ENCODE measurements at places on chromosomes 1 and 21.

GRCh38 chr21:14538483-14538882 lies 7.6 kb downstream of the SAMSN1 start:
- DNase-seq = no peak

- no peak for DNase-seq
These were observed 174.8 kb downstream of the TNFSF18 start for GRCh38 chr1:172875892-172876291.

DNA sequence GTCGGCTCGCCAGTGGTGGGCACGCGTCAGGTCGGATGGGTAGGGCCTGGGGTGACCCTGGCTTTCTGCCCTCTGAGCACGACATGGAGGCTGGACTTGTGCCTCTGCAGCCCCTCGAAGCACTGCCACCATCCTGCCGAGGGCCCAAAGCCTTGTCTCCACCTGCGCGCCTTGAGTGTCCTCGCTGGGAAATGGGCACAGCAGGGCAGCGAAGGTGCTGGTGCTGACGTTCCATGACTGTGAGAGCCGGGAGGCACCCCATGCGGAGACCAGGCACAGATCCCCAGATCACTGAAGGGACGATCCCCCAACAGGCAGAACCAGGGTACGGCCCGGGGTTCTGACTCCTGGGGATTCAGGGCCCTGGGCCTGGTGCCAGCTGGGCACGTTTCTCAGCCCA lies 60.3 kb downstream of the SIK1 start:
- DNase-seq = no peak

DNA sequence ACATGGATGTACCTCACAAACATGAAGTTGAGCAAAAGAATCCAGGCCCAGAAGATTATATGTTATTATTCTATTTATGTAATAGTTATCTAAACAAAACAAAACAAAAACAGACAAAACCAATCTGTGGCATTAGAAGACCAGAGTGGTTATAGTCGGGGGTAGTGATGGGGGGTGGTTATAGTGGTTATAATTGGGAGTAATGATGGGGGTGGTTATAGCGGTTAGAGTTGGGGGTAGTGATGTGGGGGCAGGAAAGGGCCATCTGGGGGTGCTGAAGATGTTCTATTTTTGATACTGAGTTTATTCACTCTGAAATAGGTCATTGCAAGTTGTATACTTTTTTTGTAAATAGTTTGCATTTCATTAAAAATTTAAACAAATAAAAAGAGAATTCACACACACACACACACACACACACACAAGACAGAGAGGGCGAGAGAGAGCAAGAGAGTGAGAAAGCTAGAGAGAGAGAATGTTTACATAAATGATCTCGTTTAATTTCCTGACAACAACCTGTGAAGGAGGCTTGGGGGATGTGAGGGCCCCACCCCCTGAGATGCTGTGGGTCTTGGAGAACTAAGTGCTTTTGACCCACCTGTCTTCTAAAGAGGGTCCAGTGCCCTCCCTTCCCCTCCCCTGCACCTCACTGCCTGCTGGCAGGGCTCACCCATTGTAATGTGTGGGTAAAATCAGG lies 37.4 kb downstream of the RHOU start:
- DNase-seq = no peak

DNA sequence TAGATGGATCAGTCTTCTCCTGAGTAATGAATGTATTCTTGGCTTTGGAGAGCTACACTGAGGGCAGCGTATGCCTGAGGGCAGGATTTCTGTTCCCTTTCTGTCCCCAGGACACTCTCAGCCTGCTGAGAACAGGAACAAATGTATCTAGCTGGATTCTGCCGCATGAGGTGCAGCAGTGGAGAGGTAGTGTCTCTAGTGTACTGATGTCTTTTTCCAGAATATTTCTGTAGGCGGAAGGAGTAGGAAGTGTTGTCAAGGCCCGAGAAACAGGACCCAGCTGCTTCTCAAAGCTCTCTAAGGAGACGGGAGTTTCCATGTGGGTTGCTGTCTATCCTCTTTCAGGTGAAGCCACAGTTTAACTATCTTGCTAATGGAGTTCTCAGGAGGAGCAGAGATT lies 65.5 kb downstream of the MT1HL1 start:
- no peak for DNase-seq

DNA sequence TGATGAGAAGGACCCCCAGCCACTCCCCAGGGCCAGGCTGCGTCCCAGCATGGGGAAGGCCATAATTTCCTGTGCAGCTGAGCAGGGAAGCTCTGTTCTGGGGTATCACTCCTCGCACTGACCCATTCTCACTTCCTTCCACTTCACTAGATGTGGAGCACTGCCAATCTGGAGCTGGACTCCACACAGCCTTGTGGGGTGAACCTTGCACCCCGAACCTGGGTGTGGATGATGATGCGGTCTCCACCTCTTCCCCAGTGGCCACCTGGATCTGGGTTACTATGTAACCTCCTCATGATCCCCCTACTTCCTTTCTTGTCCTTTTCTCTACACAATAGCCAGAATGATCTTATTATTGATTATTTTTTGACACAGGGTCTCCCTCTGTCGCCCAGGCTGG lies 36.7 kb downstream of the CTNNBIP1 start:
- no peak for DNase-seq

DNA sequence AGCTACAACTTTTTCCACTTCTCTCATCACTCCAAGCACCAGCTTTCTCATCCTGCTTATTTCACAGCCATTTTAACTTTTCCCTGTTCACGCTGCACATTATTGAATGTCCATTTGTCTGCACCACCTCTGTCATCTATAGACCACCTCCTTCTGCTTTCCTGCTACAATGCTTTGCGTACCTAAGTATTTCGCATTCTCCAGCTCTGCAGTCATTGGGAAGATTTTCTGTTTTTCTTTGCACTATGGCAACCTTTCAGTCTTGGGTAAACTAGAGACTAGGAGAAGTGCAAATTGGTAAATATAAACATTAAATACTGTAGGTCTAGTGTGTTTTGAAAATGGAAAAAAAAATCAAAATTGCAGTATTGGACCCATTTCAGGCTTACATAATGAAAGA lies 835 bp downstream of the CCDC30 start:
- no peak for DNase-seq

- DNase-seq = no peak
These were observed 8.8 kb downstream of the CCDC24 start for GRCh38 chr1:44000122-44000665.

DNA sequence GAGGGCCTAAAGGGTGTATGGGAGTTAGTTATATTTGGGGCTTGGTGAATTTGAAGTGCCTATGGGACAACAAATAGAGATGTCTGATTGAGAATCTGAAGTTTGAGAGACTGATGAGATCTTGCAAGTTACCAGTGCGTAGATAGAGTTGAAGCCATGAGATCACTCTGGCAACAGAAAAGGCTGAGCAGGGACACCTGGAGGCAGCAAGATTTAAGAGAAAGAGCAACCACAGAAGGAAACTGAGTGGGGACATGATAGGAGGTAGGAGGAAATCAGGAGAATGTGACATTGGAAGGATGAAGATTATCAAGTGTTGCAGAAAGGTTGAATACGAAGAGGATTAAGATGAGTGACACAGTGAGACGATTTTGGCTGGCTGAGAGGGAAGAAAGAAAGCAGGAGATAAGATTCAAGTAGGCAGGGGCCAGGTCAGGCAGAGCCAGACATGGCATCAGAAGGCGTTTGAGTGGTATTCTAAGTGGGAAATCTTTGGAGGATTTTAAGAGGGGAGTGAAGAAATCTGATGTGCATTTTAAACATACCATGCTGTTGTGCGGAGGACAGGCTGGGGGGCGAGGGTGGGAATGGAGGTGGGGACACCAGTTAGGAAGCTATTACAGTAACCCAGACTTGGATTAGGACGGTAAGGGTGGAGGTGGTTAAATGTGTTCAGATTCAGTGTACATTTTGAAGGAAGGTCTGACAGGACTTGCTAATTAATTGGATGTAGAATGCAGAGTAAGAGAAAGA lies 3.0 kb upstream of the MPL start:
- DNase-seq = no peak

GRCh38 chr21:17548262-17548661 lies 35.4 kb downstream of the CXADR start:
- no peak for DNase-seq

GRCh38 chr1:110449661-110450651 lies 993 bp upstream of the PROK1 start:
- no peak for DNase-seq

DNA sequence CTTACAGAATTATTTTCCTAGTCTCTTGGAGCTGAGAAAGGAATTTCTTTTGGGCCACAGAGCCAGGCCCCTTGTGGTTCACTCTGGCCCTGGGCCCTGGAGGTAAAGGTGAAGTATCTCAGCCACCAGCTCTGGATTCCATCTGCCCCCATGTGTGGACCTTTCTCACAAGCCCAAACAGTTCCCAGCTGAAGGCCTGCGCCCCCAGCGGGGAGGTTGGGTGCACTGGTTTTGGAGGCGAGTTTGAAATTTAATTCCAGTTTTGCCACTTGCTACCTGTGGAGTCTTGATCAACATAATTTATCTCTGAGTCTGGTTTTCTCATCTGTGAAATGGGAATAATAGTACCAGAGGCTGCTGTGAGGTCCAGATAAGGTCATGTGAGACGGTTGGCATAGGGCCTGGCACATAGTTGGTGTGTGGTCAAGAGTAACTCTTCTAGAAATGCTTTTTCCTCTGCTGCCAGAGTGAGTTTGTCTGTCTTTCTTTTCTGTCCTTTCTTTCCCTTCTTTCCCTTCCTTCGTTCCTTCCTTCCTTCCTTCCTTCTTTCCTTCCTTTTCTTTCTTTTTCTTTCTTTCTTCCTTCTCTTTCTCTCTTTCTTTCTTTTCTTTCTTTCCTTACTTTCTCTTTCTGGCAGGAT lies 6.1 kb downstream of the AGTRAP start:
- DNase-seq = no peak

- no peak for DNase-seq
These were observed 277.2 kb downstream of the KCTD3 start for GRCh38 chr1:215844266-215844665.

DNA sequence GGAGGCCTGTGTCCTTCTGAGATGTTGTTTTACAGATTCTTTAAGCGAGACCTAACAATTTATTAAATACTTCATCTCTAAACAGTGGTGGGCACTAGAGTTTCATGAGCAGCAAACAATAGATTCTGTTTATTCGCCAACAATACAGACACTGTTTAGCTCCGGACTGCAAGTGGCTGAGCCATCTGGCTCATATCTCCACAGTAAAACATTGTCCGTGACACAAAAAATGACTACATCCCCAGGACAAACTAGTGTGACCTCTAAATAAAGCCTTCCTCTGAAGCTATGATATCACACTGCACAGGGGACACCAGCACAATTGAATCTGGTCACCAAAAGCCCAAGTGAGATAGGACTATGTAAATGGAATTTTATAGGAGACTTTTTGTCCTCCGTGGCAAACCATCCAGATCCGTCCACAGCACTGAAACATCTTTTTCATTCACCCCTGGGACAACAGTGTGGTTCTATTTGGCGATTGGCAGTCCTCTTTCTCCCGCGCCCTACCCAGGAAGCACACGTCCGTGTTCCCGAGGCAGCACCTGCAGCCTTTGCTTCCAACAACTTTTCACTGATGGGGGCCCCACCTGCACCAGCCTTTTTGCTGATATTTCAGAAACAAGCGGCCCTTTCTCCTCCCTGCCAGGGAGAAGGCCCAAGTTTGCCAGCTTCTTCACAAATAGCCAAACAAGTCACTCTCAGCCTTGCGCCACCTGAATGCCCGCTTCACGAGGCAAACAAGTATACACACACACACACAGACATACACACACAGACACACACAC lies 47.4 kb downstream of the OLIG1 start:
- DNase-seq = no peak

- no peak for DNase-seq
These were observed 2.0 kb downstream of the CR1 start for GRCh38 chr1:207497941-207498340.

- DNase-seq = no peak
These were observed 88.5 kb upstream of the CD34 start for GRCh38 chr1:207999274-207999915.

- peak; percentile 90 for DNase-seq
These were observed 126.0 kb upstream of the IPO9 start for GRCh38 chr1:201702936-201703335.

DNA sequence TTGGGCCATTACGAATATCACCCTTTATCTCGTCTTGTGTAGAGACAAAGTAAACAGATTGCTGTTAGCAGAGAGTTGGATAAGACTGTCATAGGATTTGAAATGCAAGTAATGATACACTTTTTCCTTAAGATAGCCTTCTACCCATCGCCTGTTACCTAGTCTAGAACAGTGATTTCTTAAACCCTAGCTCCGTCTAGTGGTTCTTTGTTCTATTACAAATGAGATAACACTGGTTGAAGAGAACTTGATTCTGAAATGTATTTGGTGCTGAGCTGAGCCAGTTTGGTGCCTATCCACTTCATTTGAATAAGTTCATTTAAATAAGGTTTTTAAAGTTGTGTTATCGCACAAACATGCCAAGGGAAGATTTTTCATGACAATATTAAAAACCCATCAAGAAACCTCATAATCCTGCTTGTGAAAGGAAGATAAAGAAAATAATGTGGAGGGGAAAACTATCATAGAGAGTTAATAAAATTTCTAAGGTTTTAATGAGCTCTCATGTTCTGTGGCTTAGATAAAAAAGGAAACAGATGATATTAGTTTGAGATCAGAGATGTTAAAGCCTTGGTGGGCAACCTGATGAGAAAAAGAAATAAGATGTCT lies 1.5 kb upstream of the KCNH1 start:
- DNase-seq = no peak

DNA sequence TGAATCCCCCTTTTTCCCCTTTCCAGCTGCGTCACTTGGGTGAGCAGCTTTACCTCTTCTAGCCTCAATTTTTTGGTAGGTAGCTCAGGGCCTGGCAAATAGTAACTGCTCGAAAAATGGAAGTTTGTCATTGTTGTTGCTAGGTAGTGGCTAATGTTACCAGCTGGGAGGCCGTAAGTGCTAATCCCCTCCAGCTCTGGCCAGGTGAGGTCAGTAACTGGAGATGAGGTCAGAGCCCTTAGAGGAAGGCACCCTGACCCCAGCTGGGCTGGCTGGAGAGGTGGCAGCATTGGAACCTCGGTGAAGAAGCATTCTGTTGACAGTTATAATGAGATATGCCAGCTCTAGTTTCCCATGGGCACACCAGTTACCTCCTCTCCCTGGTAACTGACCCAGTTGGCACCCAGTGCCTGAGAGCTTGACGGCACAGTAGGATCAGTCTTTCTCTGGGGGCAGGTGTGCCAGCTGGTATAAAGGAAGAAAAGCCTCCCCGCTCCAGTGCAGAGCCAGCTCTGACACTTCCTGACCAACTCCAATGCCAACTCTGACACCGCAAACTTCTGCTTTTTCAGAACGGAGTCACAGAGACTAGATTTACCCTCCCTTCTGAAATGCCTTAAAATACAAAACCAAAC lies 35.0 kb upstream of the SLC2A1 start:
- no peak for DNase-seq

DNA sequence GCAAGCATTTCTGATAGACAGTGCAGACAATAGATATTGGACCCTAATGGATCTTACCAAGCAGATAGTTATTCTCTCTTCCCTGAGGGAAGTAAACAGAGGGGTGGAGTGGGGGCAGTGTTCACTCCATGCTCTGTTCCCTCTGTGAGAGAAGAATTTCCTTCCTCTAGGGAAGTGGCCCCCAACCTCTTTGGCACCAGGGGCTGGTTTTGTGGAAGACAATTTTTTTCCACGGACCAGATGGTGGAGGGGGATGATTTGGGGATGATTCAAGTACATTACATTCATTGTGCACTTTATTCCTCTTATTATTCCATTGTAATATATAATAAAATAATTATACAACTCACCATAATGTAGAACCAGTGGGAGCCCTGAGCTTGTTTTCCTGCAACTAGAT lies 459.9 kb downstream of the ADGRL2 start:
- no peak for DNase-seq
